ENCODE measurements at places on chromosomes 4 and X. TPM values are rescaled to one million over a fixed set of nuclear protein-coding genes. Genes with fewer than 3 reads are reported as not detected.

DNA sequence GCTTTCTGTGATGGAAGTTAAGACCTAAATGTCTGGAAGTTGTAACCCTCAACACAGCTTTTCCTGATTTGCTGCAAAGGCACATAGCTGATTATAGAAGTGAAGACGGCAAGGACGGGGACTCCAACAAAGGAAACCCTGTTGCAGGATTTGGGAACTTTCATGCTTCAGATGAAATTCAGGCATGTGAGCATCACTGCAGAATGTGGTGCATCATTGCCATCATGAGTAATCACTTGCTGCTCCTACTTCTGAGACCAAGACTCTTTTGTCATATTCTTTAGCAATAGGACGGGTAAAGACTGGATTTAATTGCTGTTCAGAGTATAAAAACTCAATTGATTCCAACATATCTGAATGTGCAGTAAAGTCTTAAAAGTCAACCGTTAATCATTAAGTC, 35.8 kb downstream of the YIPF6 start:
- no peaks in the 10 kb centered on the region for H3K4me1 ChIP-seq
- H3K36me3 ChIP-seq, result peaks cover 12% of the 10 kb centered on the region
- no peak overlapping the region for H3K27ac ChIP-seq
- no peak overlapping the region for H3K4me3 ChIP-seq
- DNase-seq, result no peak

The ODAPH gene
- total RNA-seq, result not detected

The SPON2 gene
- not detected for total RNA-seq

- H3K27ac ChIP-seq, result no peak overlapping the region
- no peaks in the 10 kb centered on the region for H3K27me3 ChIP-seq
- H3K4me1 ChIP-seq, result no peaks in the 10 kb centered on the region
Observed at GRCh38 chr4:52751487-52751911, 274 bp upstream of the ERVMER34-1 start.

The TBC1D8B gene
- 0.66 TPM for total RNA-seq

DNA sequence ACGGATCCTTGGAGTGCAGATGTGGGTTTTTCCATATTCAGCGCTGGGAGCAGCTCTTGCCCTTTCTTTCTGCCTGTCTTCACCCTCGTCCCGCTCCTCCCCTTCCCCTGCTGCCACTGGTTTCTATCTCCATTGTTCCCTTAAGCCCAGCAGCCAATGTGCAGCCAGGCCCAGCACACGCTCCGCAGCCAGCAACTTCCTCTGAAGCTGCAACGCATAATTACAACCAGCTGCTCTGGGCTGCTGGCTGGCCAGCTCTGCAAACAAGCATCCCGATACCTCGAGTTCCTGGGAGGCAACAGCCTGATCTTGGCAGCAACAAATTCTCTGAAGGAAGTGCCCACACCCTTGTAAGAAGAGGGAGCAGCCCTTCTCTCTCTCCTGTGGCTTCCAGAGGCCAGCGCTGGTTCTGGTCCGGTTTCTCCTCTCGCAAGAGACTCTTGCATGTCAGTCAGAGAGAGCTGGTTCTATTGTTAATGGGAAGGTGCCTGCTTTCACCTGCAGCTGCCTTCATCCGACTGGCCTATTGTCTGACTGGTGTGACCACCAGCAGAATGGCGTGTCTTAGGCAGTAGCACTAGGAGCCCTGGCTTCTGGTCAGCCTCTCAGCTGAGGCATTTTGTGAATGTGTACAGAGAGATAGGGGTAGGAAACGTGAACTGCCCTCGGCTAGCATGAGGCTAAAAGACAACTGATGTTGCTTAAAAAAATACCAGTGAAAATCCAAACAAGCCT, 83.8 kb upstream of the MAML3 start:
- peaks cover 33% of the 10 kb centered on the region for H3K4me1 ChIP-seq
- peak overlapping the region; percentile 60 for H3K27ac ChIP-seq
- H3K4me3 ChIP-seq, result no peak overlapping the region
- DNase-seq, result peak; percentile 88
- no peaks in the 10 kb centered on the region for H3K27me3 ChIP-seq

The SPANXA1 gene
- total RNA-seq, result not detected

DNA sequence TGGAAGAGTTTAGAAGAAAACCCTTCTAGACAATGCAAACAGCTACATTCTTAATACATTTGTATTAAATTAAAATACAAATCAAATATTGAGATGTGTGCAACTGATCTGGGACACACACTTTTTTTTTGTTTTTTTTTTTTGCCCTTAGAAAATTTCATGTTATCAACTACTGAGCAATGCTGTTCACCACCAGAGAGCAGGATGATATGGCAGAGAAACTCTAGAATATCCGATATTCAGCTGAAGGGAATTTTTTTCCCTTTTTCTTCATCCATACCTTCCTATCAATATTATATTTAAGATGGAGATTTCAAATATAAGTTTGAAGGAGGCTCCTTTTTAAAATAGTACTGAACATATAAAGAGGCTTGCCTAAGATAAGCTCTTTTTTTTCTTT, 1.0 kb downstream of the NDST3 start:
- peaks cover 10% of the 10 kb centered on the region for H3K4me1 ChIP-seq
- H3K27ac ChIP-seq, result no peak overlapping the region
- peaks cover 23% of the 10 kb centered on the region for H3K27me3 ChIP-seq
- H3K4me3 ChIP-seq, result no peak overlapping the region

DNA sequence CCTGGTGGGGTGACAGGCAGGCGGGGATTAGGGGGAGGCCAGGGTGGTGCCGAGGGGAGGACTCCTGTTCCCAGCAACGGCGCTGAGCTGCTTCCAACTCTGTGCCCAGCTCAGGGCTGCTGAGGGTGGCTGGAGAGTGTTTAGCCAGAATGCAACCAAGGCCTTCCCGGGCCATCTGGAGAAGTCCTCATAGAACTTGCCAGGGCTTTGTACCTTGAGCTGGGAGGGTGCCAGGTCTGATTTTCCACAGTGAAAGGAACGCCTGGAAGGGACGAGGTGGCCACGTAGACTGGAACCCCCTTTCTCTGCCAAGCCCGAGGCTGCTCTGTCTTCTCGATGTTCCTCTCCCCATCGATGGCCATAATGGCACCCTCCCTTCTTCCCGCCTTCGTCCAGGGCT, 57.0 kb upstream of the GPR78 start:
- H3K4me3 ChIP-seq, result no peak overlapping the region
- no peaks in the 10 kb centered on the region for H3K36me3 ChIP-seq
- no peak overlapping the region for H3K27ac ChIP-seq
- no peaks in the 10 kb centered on the region for H3K27me3 ChIP-seq
- peaks cover 40% of the 10 kb centered on the region for H3K4me1 ChIP-seq
